ENCODE measurements at places on chromosomes 16 and 17.
A peak's percentile ranks its signal among the peaks of the same experiment; 100 is the strongest.

- peak; percentile 69 for DNase-seq
Measured at GRCh38 chr17:45722161-45722560, 62.0 kb upstream of the CRHR1 start.

GRCh38 chr16:8569650-8570346 is 20.5 kb downstream of the TMEM114 start:
- DNase-seq: no peak

DNA sequence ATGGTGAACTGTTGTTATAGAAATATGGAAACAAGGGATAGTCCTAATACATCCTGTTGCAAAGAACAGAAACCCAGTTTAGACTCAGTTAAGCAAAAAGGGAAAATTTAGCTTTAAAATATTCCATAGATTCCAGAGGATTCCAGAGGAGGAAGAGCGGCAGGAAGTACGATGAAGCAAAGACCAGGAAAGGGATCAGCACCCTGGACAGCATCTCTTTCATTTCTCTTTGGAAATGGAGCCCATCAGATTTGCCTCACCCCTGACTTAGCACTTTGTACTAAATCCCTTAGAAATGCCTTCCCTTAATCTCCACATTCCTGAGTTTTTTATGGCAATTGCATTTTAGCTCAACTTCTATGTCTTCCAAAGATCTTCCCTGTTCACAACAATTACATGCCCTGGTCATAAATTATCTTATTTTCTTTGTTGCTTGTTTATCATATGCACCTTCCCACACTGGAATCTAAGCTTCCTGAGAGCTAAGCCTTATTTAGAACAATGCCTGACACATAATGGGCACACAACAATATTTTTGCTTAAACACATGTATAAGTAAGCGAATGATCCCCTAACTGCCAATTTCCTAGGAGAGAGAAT is 150.0 kb upstream of the RBFOX1 start:
- DNase-seq: peak; percentile 52

DNA sequence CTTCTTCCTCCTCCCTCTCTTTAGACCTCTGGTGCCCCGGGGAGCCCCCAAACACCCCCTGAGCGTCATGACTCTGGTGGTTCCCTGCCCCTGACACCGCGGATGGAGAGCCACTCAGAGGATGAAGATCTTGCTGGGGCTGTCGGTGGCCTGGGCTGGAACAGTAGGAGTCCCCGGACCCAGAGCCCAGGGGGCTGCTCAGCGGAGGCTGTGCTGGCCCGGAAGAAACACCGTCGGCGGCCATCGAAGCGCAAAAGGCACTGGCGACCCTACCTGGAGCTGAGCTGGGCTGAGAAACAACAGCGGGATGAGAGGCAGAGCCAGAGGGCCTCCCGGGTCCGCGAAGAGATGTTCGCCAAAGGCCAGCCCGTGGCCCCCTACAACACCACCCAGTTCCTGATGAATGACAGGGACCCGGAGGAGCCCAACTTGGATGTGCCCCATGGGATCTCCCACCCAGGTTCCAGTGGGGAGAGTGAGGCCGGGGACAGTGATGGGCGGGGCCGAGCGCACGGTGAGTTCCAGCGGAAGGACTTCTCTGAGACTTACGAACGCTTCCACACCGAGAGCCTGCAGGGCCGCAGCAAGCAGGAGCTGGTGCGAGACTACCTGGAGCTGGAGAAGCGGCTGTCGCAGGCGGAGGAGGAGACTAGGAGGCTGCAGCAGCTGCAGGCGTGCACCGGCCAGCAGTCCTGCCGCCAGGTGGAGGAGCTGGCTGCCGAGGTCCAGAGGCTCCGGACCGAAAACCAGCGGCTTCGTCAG is 7.5 kb downstream of the HEXIM2 start:
- DNase-seq: no peak
